ENCODE measurements at places on chromosomes 6 and 20. TPM values are rescaled to one million over a fixed set of nuclear protein-coding genes. Genes with fewer than 3 reads are reported as not detected.

Gene C20orf141
- 0.47 TPM for total RNA-seq

Gene SGK2
- not detected for total RNA-seq

Gene HLA-DMB
- not detected for total RNA-seq

Gene SLC2A10
- total RNA-seq = 43.6 TPM

Gene BNIP5
- total RNA-seq = not detected

Gene APOBEC2
- not detected for total RNA-seq

Gene TXLNB
- total RNA-seq = 0.51 TPM

Gene CALHM4
- not detected for total RNA-seq

Gene SLC17A2
- total RNA-seq = 1.7 TPM

Gene GPR6
- not detected for total RNA-seq

Gene THBS2
- 143 TPM for total RNA-seq

Gene PRL
- total RNA-seq = not detected

Gene PPP1R16B
- total RNA-seq = 0.60 TPM

Gene LYRM4
- total RNA-seq = 23.6 TPM

Gene SAPCD1
- total RNA-seq = 2.8 TPM

Gene ELOVL2
- total RNA-seq = 0.09 TPM

Gene EEF1A2
- total RNA-seq = 0.09 TPM

Gene TMEM217
- total RNA-seq = 0.17 TPM

Gene NOL4L
- 11.2 TPM for total RNA-seq

Gene DAAM2
- 11.2 TPM for total RNA-seq

Gene SLC22A16
- not detected for total RNA-seq

Gene OXT
- total RNA-seq = not detected

Gene SLC16A10
- not detected for total RNA-seq

Gene DEFB124
- 2.1 TPM for total RNA-seq

Gene SPATS1
- total RNA-seq = not detected

Gene NRSN2
- 55.3 TPM for total RNA-seq

Gene PRKN
- 1.8 TPM for total RNA-seq
